Osteoblast (primary cell): ENCODE measurements at places on chromosomes 7 and 10. TPM values are rescaled to one million over a fixed set of nuclear protein-coding genes. Genes with fewer than 3 reads are reported as not detected.

- no peak for DNase-seq
- no peaks in the 10 kb centered on the region for H3K4me1 ChIP-seq
- H3K4me3 ChIP-seq, result no peak overlapping the region
Observed at GRCh38 chr10:127679642-127680255, 57.2 kb upstream of the FOXI2 start.

DNA sequence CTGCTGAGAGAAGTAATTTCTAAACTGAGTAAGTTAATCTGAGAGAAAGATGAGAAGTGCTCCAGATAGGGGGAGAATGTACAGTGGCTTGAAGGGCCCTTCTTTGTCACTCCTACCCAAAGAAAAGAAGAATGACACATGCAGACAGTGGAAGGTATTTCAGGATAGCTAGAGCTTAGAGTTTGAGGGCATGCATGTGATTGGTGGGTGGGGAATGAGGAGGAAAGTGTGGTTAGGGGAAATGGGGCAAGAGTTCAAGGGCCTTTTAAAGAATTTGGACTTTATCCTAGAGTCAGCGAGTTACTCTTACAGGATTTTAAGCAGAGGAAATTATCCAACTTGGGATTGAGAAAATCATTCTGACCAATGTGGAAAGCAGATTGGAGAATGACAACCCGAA is 50.0 kb downstream of the ANLN start:
- H3K4me1 ChIP-seq, result peaks cover 11% of the 10 kb centered on the region
- DNase-seq, result no peak
- peak overlapping the region; percentile 20 for H3K27ac ChIP-seq
- no peaks in the 10 kb centered on the region for H3K27me3 ChIP-seq
- H3K4me3 ChIP-seq, result no peak overlapping the region

- H3K27ac ChIP-seq, result no peak overlapping the region
- DNase-seq, result no peak
- H3K36me3 ChIP-seq, result no peaks in the 10 kb centered on the region
- H3K4me3 ChIP-seq, result no peak overlapping the region
Observed at GRCh38 chr10:95447685-95448084, 113.5 kb downstream of the SORBS1 start.

- H3K27me3 ChIP-seq, result no peaks in the 10 kb centered on the region
- no peak overlapping the region for H3K4me3 ChIP-seq
- no peaks in the 10 kb centered on the region for H3K36me3 ChIP-seq
- peaks cover 12% of the 10 kb centered on the region for H3K4me1 ChIP-seq
- no peak overlapping the region for H3K27ac ChIP-seq
- peak; percentile 60 for DNase-seq
Observed at GRCh38 chr7:1559626-1560590, 3.9 kb upstream of the TMEM184A start.

DNA sequence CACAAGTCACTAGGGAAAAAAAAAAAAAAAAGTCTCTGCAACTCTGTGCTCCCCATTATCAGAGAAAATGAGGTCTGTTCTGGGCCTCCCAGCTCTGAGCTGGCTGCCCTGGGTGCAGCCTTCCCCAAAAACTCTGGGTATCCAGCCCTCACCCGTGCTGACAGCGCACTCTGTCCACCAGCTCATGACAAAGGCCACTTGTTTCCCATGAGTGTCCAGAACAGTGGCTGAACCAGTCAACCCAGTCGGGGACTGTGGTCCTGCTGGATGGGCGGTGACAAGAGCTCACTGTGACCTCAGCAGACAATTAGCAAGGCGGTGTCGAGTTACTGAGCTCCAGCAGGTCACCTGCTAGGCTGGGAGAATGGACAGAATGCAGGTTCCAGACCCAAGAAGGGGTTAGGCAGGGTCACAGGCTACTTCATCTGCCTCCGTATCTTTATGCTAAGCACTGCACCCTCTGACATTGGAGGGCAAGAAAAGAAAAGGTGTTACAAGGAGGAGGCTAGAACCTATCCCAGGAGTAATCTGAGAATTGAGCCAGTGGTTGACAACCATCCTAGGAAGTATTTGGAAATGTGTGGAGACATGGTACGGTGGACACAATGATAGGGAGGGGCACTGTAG is 37.2 kb downstream of the DLG5 start:
- H3K4me1 ChIP-seq, result peaks cover 16% of the 10 kb centered on the region
- DNase-seq, result no peak
- H3K27ac ChIP-seq, result no peak overlapping the region
- no peak overlapping the region for H3K4me3 ChIP-seq

- H3K27ac ChIP-seq, result no peak overlapping the region
- no peaks in the 10 kb centered on the region for H3K27me3 ChIP-seq
- DNase-seq, result no peak
Observed at GRCh38 chr10:53537508-53537907, 764.9 kb upstream of the MBL2 start.

- peaks cover 10% of the 10 kb centered on the region for H3K4me1 ChIP-seq
- H3K27ac ChIP-seq, result peak overlapping the region; percentile 49
- peak; percentile 79 for DNase-seq
Observed at GRCh38 chr7:38169847-38170246, 8.2 kb upstream of the STARD3NL start.

DNA sequence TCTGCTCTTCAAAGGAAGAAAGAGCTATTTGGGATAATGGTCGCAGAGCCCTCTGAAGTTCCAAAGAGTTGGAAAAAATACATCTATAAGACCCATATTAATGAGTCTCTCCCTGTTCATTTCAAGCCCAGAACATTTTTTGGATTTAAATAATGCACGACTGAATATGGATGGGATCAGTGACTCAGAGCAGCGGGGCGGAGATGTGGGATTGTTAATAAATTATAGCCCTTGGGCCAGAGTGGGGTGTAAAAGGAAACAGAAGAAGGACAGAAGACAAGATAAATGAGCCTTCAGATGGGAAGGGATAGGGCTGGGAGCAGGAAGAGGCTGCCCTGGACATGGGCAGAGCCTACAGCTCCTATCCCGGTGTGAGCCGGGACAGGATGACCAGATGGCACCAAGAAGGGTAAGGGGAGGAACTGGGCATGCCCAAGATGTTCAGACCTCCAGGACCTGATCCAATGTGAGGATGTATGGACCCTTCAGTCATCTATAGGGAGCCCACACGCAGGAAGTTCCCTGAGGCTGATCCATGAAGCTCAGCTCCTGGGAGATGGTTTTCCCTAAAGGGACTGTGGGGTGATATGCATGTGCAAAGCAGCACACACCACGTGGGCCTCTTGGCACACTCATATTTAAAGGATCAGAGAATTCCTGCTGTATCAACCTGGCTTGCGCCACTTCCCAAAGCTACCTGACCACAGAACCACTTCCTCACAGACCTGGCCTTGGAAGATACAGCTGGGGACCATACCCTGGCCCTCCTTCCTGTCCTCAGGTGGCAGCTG is 96.1 kb upstream of the PLXNA4 start:
- H3K27ac ChIP-seq, result no peak overlapping the region
- H3K27me3 ChIP-seq, result no peaks in the 10 kb centered on the region

GRCh38 chr10:114035791-114036190 is 7.9 kb upstream of the ADRB1 start:
- H3K4me1 ChIP-seq, result no peaks in the 10 kb centered on the region
- peaks cover 19% of the 10 kb centered on the region for H3K27me3 ChIP-seq
- no peak for DNase-seq
- no peak overlapping the region for H3K4me3 ChIP-seq
- H3K27ac ChIP-seq, result no peak overlapping the region

GRCh38 chr7:134530460-134530859 is 3.1 kb downstream of the AKR1B10 start:
- H3K36me3 ChIP-seq, result no peaks in the 10 kb centered on the region
- H3K27me3 ChIP-seq, result no peaks in the 10 kb centered on the region
- no peak overlapping the region for H3K27ac ChIP-seq
- DNase-seq, result no peak

GRCh38 chr7:74284781-74285259 is 4.4 kb upstream of the CLIP2 start:
- no peak overlapping the region for H3K4me3 ChIP-seq
- H3K4me1 ChIP-seq, result peaks cover 26% of the 10 kb centered on the region
- no peaks in the 10 kb centered on the region for H3K27me3 ChIP-seq
- H3K36me3 ChIP-seq, result no peaks in the 10 kb centered on the region
- H3K27ac ChIP-seq, result no peak overlapping the region

GRCh38 chr7:82617156-82617555 is 173.6 kb upstream of the CACNA2D1 start:
- no peaks in the 10 kb centered on the region for H3K36me3 ChIP-seq
- H3K27me3 ChIP-seq, result peaks cover 2% of the 10 kb centered on the region
- no peak overlapping the region for H3K27ac ChIP-seq
- no peak overlapping the region for H3K4me3 ChIP-seq
- DNase-seq, result no peak
- H3K4me1 ChIP-seq, result no peaks in the 10 kb centered on the region

GRCh38 chr10:95832216-95833041 is 75.3 kb upstream of the CC2D2B start:
- H3K27me3 ChIP-seq, result no peaks in the 10 kb centered on the region
- DNase-seq, result no peak
- no peak overlapping the region for H3K4me3 ChIP-seq
- no peak overlapping the region for H3K27ac ChIP-seq
- H3K36me3 ChIP-seq, result no peaks in the 10 kb centered on the region
- H3K4me1 ChIP-seq, result no peaks in the 10 kb centered on the region

DNA sequence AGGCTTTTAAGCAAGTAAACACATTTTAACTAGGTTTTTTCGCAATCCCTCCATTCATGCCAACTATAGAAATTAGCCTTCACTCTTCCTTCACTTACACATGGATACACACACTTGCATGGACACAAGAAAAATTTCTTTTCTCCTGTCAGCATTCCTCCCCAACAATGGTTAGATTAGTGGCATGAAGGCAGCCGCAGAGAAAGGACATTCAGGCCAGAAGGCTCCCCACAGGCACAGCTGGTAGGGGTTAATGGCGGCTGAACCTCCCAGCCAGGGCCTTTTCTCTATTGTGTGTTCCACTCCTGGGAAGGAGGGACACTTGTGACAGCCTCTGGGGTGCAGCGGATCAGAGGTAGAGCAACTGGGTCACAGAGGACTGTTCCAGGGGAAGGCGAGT is 255.0 kb upstream of the SP8 start:
- H3K4me3 ChIP-seq, result no peak overlapping the region
- no peaks in the 10 kb centered on the region for H3K27me3 ChIP-seq
- H3K36me3 ChIP-seq, result no peaks in the 10 kb centered on the region
- H3K27ac ChIP-seq, result no peak overlapping the region

DNA sequence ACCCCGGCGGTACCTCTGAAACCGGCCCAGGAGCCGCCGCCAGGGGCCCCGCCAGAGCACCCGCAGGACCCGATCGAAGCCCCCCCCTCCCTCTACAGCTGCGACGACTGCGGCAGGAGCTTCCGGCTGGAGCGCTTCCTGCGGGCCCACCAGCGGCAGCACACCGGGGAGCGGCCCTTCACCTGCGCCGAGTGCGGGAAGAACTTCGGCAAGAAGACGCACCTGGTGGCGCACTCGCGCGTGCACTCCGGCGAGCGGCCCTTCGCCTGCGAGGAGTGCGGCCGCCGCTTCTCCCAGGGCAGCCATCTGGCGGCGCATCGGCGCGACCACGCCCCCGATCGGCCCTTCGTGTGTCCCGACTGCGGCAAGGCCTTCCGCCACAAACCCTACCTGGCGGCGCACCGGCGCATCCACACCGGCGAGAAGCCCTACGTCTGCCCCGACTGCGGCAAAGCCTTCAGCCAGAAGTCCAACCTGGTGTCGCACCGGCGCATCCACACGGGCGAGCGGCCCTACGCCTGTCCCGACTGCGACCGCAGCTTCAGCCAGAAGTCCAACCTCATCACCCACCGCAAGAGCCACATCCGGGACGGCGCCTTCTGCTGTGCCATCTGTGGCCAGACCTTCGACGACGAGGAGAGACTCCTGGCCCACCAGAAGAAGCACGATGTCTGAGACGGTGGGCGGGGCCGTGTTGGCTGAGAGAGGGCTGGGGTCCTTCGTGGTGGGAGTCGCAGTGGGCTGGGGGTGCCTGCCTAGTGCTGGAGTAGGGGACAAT is 3.8 kb downstream of the REPIN1 start:
- H3K27ac ChIP-seq, result no peak overlapping the region
- H3K4me1 ChIP-seq, result peaks cover 24% of the 10 kb centered on the region
- DNase-seq, result peak; percentile 39
- no peaks in the 10 kb centered on the region for H3K27me3 ChIP-seq

CCDC3 gene
- total RNA-seq, result 0.29 and 0.72 TPM in 2 replicates

COL26A1 gene
- not detected in 2 replicates for total RNA-seq

GIMAP1 gene
- not detected in 2 replicates for total RNA-seq

RPEL1 gene
- 0.29 and 0.36 TPM in 2 replicates for total RNA-seq
